ENCODE measurements at places on chromosomes 5 and 9. TPM values are rescaled to one million over a fixed set of nuclear protein-coding genes. Genes with fewer than 3 reads are reported as not detected.

SPAAR gene
- total RNA-seq, result 0.83 TPM

ERP44 gene
- 26.3 TPM for total RNA-seq

SPRY4 gene
- 17.4 TPM for total RNA-seq

ARSB gene
- total RNA-seq, result 13.6 TPM

MARVELD2 gene
- total RNA-seq, result 47.1 TPM

NKD2 gene
- 7.6 TPM for total RNA-seq

MAMDC4 gene
- total RNA-seq, result 38.6 TPM

GPRIN1 gene
- total RNA-seq, result 1.1 TPM

- DNase-seq, result peak; percentile 67
Measured at GRCh38 chr5:672329-673160, 20.6 kb downstream of the TPPP start.

GRCh38 chr9:79220251-79220650 lies 351.5 kb upstream of the TLE4 start:
- no peak for DNase-seq

DNA sequence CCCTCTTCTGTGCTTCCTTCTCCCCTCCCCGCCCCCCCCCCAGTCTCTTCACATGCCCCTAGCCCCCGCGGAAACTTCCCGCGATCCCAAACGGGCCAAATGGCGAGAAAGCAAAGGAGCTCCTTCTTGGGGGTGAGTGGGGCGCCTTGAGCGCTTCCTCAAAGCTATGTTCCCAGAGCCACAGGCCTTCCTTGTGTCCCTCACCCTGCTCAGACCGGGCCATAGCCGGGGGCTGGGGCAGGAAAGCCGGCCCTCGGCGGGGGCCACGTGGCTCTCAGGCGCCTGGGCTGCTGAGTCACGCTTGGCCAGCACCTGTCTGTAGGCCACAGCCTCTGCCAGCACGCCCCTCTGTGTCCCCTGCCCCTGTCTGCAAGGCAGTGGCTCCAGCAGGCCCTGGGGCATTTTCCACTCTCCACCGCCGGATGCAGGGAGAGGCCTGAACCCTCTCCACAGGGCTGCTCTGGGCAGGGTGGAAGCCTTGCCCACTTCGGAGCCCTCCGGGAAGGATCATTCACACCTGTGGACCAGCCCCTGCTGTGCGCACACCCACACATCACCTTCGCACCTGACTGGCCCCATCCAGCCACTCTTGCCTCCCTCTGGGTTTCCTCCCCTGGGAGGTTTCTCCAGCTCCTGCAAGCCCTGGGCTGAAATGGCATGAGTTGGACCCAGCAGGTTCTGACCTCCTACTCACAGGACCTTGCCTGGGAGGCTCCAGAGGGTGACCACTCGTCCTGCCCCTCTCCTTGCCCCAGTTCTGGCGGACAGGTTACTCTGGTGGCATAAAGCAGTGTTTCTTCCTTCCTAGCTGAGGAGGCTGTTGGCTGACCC lies 1.2 kb upstream of the SQSTM1 start:
- DNase-seq, result peak; percentile 74

- peak; percentile 59 for DNase-seq
Measured at GRCh38 chr9:137028263-137029057, 423 bp upstream of the ABCA2 start.

DNA sequence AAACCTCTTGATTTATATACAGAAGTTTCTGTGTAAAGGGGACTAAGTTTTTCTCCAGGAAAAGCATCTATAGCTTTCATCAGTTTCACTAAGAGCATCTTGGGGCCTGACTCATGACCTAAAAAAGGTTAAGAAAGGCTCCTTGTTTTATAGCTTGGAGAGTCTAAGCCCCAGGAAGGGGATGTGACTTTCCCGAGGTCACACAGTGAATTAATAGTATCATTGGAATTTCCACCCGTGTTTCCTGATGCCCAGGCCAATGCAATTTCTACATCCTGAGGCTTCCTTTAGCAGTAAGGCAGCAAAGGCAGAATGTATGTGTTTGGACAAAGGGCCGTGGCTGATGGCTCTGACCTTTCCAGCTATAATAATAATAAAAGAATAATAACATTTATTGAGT lies 8.6 kb downstream of the MORN5 start:
- no peak for DNase-seq

DNA sequence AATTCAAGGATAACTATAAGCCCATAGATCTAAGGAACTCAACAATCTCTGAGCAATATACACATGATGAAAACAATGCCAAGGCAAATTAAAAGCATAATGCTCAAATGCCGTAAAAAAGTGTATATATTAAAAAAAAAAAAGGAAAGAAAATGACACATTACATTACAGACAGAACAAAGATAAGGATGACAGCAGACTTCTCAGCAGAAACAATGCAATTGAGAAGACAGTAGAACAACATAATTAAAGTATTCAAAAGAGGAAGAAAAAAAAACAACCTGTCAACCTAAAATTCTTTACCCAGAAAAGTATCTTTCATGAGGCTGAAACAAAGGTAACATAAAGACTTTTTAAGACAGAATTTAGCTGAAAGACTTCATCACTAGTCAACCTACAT lies 591.7 kb downstream of the ZNF608 start:
- no peak for DNase-seq

GRCh38 chr9:20511686-20512085 lies 110.6 kb downstream of the MLLT3 start:
- no peak for DNase-seq

DNA sequence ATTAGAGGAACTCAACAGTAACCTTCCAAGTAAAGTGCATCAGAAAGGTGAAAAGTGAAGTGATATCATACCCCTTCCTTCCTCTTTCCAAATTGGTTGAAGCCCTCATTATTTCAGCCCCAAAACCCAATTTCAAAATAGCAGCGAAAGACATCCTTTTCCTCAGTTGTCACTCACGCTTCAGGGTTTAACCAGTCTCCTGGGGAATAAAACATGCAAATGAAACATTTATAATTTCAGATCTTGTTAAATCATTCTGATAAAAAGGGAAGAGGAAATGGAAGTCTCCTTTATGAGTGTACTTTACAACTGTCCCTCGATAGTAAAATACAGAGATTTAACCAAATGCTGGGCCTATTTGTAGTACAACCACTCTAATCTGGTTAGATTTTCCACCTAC lies 22.5 kb downstream of the TRPM6 start:
- DNase-seq, result no peak

- DNase-seq, result no peak
Measured at GRCh38 chr9:130763331-130764171, 70.0 kb downstream of the EXOSC2 start.

- no peak for DNase-seq
Measured at GRCh38 chr9:128841694-128842492, 12.3 kb upstream of the SPOUT1 start.

DNA sequence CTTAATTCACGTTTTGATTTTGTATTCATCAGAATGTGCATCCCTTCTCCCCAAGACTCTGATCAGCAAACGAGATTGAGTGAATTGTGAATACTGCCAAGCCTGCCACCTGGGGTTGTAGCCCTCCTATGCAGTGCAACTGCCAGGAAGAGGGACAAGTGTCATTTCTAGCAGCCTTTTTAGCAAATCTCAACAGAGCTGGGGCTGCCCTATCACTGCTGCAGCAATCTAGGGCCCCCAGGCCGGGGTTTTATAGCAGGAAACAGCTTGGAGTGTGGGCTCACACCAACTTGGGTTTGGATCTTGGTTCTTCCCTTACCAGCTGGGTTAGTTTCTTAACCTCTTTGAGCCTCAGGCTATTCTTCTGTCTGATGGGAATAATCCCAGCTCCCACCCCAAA lies 4.0 kb downstream of the CSF1R start:
- DNase-seq, result no peak

DNA sequence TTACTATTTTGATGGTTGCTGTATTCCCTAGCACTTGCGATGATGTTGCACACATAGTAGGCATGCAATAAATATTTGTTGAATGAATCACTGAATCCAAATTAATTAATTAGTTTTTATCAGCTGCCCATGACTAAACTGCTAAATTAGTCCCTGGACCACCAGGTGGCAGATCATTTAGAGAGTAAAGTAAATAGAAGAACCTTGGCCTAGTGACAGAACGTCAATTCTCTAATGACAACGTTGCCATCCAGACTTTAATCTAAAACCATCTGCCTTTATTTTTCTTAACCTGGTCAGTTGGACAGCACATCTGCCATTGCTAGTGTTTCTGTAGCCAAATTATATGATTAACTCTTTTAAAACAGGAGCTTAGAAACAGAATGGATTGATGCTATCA lies 457.5 kb downstream of the KIF4B start:
- DNase-seq, result no peak

DNA sequence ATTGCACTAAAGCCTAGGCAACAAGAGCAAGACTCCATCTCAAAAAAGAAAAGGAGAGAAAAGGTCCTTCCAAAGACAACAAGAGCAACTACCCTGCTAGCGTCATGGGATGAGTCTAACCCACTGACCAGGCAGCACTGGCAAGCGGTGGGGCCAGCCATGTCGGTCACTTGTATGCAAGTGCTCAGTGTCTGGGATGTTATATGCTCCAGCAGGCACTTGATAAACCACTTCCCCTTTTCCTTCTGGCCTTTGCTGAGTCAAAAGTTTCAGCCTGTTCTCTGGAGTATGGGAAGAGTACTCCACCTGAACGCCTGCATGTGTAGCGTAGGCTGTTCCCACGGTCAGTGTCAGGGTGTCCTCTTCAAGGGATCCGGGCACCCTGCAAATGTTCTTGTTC lies 9.2 kb upstream of the MXD3 start:
- DNase-seq, result no peak

GRCh38 chr5:7501061-7501460 lies 105.1 kb downstream of the ADCY2 start:
- no peak for DNase-seq
